NCI-H1694 treated with DMSO at 0.1 percent for 48 hours (cell line): ENCODE measurements at places on chromosomes 12 and 14.

GRCh38 chr14:22656945-22657731 is 13.0 kb upstream of the OR6J1 start:
- DNase-seq, result no peak

DNA sequence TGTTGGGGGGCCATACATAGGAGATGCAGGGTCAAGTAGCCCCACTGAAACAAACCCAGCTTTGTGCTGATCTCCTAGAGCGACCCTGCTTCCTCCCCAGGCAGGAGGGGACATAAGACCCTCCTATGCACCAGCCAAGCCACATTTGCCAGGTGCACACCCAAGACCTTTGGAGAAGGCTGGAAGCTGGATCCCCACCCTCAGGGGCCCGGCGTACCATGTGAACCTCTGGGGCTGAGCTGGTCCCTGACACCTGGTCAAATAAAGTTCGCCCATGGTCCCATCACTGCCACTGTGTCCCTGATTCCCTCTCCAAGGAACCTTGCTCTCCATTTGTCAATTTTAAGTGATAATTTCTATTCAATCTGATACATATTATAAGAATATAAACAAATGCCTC is 162.1 kb upstream of the VASH1 start:
- no peak for DNase-seq

GRCh38 chr14:39956372-39956771 is 524.1 kb upstream of the FBXO33 start:
- peak; percentile 5 for DNase-seq

DNA sequence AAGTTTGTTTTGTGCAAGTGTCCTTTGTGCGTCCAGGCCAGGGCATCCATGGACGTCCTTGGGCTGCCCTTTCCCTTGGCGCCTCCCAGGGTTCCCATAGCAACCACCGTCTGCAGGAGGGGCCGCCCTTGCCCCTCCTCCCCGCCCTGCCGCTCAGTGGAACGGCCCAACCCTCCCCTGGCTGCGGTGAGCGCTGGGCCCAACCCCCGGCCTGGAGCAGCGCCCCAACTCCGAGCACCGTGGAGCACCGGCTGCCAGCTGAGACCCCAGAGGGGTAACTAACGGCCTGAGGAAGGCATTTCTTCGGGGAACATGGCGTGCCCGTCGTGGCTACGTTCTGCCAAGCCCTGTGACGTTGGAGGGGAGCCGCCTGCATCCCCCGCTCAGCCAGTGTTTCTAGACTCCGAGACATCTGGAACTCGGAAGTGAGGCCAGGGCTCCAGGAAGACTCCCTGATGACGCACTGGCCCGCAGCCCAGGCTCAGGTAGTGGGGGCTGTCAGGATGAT is 5.3 kb upstream of the ACACB start:
- no peak for DNase-seq

GRCh38 chr12:68157380-68157779 is 2.2 kb downstream of the IFNG start:
- no peak for DNase-seq

DNA sequence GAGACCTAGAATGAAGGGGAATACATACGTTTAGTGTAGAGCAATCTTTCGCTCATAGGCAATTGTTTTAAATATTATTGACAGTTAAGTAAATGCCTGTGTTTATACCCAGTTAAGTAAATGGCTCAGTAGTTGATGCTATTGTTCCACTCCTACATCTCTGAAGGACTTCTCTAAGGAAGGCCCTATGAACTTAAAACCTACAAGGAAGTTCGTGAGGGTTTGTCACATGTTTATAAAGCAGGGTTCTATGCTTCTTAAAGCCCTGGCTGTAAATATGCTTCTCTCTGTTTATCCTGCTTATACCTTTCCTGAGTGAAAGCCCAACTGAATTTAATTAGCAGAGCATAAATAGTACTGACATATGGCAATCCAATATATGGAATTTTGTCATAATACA is 282.1 kb upstream of the NPAS3 start:
- peak; percentile 12 for DNase-seq

DNA sequence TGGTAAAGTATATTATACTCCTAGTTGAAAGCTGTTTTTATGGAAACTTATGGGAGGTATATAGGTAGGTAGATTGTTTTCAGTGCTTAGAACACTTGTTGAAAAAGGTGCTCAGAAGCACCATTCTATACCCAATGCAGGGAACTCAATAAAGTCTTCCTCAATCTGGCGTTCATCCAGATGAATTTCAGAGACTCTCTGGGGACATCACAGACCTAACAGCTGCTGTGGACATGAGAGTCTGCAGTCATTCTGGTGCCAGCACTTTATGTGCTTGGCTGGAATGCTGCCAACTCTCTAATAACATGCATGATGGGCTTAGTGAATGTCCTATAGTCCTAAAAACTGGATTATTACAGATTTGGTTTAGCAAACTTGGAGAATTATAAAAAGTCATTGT is 115.9 kb downstream of the NTN4 start:
- peak; percentile 93 for DNase-seq

- DNase-seq, result peak; percentile 93
Measured at GRCh38 chr14:23487216-23487615, 17.7 kb downstream of the NGDN start.

DNA sequence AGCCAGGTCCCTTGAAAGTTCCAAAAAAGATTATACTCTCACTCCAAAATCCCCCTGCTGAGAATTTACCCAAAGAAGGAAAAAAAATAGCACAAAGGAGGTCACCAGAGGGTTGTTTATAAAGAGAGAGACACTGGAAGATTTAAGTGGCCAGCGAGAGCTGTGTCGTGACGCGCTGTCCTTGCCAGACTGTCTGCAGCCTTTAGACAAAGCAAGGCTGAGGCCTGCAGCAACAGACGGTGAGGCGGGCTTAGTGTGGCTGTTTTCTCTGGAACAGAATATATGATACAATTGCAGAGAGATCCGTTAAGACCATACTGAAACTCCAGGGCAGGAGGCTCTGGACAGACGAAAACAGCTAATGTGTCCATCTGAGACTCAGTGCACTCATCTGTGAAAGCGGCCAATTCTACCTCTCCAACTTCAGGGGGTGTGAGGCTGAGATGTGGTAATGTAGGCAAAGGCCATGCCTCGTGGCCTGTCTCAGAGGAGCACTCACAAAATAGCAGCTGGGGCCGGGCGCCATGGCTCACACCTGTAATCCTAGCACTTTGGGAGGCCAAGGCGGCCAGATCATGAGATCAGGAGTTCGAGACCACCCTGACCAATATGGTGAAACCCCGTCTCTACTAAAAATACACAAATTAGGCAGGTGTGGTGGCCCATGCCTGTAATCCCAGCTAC is 36.2 kb downstream of the ANAPC7 start:
- peak; percentile 65 for DNase-seq

DNA sequence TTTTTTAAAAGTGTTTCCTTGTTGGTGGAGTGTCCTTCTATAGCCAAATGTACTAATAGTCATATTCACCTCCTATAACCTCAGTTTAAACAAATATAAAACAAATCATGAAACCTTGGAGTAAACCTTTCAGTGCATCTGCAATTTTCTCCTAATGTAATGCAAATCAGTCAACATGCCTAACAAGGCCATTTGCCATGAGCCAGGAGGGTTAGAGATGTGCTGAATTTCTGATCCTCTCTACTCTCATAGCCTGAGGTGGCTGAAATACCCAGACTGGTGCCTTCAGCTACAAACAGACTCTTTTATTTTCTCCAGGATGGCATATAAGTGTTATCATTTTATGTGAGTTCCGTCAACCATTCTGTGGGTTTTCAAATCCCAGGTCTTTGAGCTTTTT is 908.1 kb downstream of the GALC start:
- no peak for DNase-seq

DNA sequence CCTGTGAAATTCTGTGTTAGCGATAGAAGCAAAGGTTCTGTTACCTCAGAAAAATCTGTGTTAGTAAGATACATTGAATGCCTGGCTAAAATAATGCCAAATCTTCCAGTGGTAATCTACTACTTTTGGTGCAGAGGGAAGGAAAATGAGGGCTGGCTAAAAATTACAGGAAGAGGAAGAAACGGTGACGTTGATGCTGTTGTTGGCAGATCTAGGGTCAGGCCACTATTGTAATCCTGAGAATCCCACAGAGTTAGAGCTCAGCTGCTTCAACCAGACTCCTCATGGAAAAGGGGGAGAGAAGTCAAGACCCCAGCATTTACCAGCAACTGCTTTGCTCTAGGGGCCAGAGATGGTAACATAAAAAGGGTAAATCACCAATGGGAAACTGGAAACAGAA is 145.1 kb downstream of the PPM1H start:
- DNase-seq, result no peak

GRCh38 chr14:75577090-75577489 is 1.3 kb upstream of the FLVCR2 start:
- no peak for DNase-seq

- no peak for DNase-seq
Measured at GRCh38 chr12:41923351-41923750, 221.3 kb downstream of the GXYLT1 start.

- no peak for DNase-seq
Measured at GRCh38 chr12:112749081-112749480, 42.5 kb upstream of the RPH3A start.

GRCh38 chr14:91406451-91406850 is 11.2 kb downstream of the CCDC88C start:
- no peak for DNase-seq

DNA sequence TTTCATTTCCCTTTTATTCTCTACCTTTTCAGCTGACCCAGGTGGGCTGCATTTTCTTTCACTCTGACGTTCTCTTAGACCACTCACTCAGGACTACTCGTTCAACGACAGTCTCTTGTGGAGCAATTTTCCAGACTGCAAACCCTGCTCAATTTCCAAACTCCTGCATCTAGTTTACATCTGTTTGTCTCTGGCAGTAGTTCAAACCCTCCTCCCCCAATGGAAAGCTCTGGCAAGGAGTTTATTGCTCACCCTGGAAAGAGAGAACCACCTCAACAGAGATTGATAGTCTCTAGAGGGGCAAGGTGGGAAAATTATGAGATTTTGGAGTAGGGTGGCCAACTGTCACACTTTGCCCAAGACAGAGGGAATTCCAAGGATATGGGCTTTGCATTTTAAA is 130.2 kb downstream of the TSHR start:
- peak; percentile 60 for DNase-seq

GRCh38 chr12:93565760-93566159 is 6.7 kb upstream of the SOCS2 start:
- DNase-seq, result no peak

GRCh38 chr12:116708826-116709756 is 28.8 kb downstream of the SPRING1 start:
- DNase-seq, result peak; percentile 85

- no peak for DNase-seq
Measured at GRCh38 chr14:71136386-71137060, 229.3 kb downstream of the PCNX1 start.

DNA sequence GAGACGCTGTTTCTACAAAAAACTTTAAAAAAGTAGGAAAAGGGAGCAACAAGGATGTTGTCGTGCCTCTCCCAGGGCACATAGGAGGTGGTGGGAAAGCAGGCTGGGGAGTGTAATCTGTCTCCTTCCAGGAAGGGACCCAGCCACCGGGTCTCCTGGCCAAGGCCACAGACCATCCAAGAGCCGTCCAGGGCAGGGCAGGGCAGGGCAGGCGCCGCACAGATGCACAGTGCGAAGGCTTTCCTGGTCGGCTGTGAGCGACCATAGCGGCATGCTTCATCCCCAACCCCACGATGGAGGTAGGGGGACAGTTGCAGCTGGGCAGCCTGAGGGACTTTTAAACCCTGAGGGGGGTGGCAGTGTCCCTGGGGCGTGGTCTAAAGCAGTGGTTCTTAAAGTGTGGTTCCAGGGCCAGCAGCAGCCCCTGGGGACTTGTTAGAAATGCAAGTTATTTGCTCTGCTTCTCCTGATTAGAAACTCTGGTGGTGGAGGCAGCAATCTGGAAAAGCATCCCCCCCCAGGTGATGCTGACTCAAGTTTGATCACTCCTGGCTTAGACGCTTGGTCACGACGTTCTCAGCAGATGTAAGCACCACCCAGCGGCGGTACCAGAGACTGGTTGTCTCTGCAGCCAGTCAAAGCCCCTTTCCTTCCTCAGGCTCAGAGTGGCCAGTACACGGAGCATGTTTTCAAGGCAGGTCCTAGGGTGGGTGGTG is 197.4 kb upstream of the PRMT8 start:
- DNase-seq, result no peak

GRCh38 chr12:40056373-40056772 is 49.5 kb downstream of the SLC2A13 start:
- no peak for DNase-seq

DNA sequence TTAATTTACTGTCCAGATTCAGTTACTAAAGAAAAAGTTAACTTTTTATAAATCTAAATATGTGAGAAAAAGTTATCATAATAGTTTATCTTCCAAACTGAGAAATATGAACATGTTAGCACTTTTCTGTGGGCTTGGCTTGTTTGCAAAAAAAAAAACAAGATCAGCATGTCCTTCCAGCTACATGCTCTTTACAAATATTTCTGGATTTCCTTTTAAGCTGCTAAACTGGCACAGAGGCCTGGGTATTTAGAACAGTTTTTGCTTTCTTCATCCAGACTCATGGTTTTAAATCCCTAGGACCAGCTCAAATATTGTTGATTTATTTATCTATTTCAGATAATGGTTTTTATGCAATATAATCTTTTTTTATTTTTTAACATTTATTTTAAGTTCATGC is 1444.5 kb upstream of the FLRT2 start:
- no peak for DNase-seq

DNA sequence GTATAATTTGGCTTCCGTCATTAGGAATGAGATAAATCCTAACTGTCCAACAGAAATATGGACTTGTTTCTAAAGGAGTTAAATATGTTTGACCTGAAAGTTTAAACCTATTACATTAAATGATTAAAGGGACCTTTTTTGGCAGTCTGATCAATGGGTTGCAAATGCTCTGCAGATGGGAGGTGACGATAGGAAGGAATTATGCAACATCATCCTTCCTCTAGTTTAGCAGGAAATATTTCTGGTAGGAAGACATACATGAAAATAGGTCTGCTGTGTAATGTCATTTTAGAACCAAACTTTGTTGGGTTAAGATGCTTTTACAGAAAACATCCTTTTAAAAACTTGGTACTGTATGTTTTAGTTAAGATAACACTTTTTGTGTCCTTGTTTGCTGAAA is 2.6 kb downstream of the LRRC10 start:
- no peak for DNase-seq

DNA sequence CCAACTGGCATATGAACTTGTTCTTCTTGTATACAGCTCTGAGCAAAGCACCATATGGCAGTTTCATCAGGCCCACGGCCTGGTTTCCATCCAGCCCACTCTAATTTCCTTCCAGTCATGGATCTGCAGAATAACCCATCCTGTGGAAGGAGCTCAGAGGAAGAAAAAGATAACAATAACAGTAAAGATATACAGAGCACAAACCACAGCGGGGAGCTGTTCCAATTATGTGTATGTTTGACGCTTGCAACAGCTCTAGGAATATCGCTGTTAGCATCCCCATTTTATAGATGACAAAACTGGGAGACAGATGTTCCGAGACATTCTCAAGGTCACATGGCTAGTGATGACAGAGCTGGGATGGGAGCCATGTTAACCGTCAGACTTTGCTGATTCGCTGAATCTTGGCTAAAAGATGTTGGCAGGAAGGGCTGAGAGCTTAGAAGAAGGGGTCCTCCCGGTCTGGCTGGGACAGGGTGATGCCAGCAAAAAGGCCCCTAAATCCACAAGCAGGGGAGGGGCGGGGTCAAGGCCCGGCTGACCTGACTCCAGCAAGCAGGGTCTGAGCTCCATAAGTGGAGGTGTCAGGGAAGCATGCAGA is 34.4 kb upstream of the CIPC start:
- DNase-seq, result peak; percentile 100
